Fibroblast of skin of scalp (primary cell): ENCODE measurements at places on chromosomes 7 and 10.

GRCh38 chr7:66664590-66665293 lies 36.1 kb downstream of the KCTD7 start:
- DNase-seq, result no peak

DNA sequence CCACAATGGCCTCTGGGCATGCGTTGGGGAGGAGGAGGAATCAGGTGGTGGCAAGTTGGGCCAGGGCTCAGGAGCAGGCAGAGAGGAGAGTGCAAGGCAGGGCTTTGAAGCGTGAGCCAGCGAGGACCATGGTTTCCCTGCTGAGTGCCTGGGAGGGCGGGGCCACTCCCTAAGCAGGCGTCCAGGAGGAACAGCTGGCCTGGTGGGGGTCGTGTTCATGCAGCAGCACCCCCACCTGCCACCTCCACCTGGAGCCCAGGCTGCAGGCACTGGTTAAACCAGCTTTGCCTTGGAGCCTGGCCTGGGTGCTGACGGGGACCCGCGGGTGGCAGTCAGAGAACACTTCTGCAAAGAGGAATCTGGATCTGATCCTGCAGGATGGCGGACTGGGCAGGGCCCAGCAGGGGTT lies 24.2 kb upstream of the AQP1 start:
- DNase-seq, result no peak

DNA sequence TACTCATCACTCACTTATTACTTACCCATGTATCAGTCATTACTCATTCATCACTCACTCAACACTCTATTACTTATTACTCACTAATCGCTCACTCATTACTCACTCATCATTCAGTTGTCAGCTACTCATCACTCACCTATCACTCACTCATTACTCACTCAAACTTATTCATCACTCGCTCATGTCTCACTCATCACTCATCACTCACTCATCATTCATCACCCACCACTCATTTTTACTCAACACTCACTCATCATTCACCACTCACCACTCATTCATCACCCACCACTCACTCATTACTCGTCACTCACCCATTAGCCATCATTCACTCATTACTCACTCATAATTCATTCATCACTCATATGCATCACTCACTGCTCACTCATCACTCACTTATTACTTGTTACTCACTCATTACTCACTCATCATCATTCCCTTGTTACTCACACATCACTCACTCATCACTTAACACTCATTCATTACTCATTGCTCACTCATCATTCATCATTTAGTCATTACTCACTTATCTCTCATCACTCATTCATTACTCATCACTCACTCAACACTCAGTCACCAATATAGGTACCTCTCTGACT lies 237.9 kb downstream of the ADARB2 start:
- DNase-seq, result no peak

- no peak for DNase-seq
Measured at GRCh38 chr7:37187179-37187578, 261.5 kb downstream of the ELMO1 start.
